Pancreas (tissue), 10 donors: ENCODE measurements at places on chromosomes 7 and 10.

- DNase-seq = peak; percentile 57
These were observed 977 bp downstream of the CACNB2 start for GRCh38 chr10:18140957-18141845.

- DNase-seq = no peak
These were observed 332.1 kb upstream of the CELF2 start for GRCh38 chr10:10685566-10685965.

- no peak for DNase-seq
These were observed 6.0 kb downstream of the ALOX5 start for GRCh38 chr10:45379891-45380540.

DNA sequence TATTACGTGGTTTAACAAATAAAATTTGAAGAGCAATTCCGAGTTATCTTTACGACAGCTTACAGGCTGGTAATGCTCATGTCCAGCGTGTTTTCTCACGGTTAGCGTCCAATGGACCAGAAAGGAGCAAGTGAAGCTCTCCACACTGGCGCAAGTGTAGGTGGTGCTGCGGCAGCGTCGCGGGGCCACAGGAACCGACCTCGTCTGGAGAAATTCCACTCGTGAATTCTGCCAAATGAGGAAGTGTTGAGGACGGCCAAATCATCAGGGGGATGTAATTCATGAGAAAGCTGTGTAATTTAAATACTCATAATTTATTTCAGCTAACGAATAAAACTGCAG is 350 bp upstream of the ZNF37A start:
- DNase-seq = peak; percentile 57

GRCh38 chr10:129846991-129847391 is 117.1 kb downstream of the EBF3 start:
- DNase-seq = no peak

DNA sequence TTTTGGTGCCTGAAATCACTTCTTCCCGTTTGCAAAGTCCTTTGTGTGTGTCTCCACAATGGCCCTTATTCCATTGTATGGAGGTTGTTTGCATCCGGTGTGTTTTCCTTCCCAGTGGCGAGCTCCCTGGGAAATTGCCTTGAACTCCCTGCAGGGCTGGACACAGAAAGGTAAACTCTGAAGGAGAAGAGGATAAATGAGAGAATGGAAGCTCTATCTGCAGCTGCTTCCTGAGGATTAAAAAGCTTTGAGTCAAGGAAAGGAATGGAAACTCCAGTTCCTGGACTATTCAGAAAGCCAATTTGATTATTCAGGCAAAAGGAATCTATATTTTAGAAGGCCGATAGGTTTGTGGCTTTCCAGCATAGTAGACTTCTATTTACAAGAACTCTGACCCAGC is 4.4 kb upstream of the GRK5 start:
- DNase-seq = no peak

DNA sequence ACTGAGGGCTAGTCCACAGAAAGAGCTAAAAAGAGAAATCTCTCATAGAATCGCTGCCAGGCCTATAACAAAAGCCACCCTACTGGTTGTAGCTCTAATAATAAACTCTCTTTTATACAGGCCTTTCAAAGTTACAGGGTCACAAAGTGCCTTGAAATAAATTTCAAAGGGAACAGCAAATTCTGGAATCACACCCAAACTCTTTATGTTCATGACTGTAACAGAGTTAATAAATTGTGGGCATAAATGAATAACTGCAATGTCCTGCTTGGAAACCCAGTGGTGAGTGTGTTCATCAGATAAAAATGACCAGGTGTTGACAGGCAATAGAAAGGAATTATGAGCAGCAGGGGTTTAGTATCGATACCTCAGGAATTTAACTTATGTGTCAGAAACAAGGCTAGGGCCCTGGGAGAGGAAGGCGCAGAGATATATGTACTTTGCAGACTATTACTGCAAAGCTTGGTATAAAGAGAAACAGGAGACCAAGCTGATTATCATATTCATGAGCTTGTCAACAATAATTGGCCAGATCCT is 9.3 kb downstream of the CDC14C start:
- DNase-seq = no peak

- no peak for DNase-seq
These were observed 199.3 kb downstream of the SNX10 start for GRCh38 chr7:26490640-26491624.

DNA sequence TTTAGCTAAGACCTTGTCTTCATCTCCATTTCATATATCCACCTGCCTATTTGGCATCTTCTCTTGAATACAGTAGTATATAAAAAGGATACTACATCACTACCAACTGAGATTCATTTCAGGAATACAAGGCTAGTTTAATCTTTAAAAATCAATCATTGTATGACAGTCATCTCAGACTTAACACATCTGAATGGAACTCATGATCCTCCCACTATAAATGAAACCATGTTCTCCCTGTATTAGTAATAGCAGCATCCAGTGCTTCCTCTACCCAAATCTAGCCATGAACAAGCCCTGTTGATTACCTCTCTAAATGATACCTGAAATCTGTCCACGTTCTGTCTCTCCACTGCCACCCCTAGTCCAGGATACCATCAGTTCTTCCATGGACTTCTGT is 196.2 kb downstream of the CDK14 start:
- DNase-seq = no peak

DNA sequence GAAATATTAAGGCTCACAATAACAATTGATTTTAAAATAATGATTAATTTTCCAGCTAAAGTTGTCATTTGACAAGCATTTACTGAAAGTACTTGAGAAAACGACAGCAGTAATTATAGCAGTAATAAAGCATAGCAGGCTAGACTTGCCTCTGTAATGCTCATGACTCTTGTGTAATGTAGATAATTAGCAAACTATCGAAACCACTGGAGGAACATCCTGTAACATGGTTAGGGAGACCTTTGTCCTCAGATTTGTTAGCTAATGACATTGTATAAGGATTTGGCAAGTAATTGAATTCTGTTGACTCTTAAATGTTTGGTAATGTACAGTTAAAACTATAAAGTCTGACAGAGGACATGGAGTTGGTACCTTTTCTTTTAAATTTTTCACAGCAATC is 24.8 kb downstream of the ARL4A start:
- no peak for DNase-seq

DNA sequence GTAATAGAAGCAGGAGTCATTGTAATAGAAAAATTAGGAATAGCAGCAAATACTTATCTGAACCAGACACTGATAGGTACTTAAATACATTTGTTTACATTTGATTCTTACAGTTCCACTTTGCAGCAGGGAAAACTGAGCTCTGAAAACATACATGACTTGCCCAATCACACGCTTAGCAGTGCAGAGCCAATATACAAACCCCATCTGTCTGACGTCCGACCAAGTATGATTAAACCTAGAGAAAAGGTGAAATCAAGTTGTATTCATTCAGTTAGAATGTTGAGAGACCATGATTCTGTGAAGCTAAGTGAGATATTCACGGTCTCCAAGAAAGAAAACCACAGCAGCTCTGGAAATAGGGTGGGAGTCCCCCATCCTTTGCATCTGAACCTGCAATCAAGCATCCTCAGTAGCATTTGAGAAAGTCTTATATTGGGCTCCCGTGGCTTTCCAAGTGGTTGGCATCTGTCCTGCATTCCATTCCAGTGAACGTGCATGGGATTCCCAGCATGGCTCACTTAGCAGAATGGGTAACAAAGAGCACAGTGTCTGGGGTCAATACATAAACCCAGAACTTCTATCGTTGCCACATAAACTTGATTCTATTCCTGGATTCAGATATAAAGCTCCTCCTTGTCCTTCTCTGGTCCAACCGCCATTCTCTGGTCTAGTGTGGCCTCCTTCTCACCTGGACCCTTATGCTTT is 148.7 kb upstream of the RSU1 start:
- peak; percentile 43 for DNase-seq

GRCh38 chr7:50212016-50212325 is 92.5 kb upstream of the IKZF1 start:
- no peak for DNase-seq

DNA sequence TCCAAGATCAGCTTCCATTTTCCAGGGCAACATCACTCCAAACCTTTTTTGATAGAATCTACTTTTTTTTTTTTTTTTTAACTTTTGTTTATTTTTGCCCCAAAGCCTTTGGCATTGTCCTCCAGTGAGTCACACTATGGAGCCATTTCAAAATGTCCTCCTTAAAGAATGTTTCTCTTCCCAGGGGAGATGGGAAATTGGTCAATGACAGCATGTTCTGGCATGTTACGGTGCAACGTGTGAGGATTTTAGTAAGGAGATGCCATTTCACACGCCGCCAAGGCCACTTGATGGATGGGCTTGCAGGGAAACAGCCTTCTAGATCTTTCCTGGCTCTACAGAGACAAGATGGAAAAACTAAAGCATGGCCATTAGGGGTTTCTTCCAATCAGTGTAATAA is 30.7 kb upstream of the TRIL start:
- no peak for DNase-seq

DNA sequence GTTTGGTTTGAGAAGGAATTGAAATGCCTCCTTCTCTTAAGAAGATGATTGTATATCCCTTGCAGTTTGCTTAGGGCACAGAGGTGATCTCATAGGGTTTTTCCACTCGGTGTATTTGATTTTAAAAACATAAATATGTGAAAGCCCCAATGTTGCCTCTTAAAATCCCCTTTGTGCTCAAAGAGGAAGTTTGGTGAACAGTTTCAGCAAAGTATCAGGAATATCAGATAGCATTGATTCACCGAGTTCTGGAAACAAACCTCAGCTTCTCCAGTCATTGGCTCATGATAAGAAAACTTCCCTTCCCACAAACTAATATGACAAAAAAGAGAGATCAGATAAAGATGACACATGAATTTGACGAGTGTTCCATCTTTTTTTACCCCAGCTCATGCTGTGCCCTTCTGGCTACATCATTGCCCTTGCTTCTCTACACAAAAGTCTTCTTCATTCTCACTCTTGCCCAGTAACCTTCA is 20.1 kb upstream of the SMNDC1 start:
- DNase-seq = no peak

- peak; percentile 84 for DNase-seq
These were observed at the start of gene TRIL for GRCh38 chr7:28958235-28958979. TSS of gene TRIL (minus strand) at chr7:28958330. CDS start at chr7:28958046, 284 bp downstream.

DNA sequence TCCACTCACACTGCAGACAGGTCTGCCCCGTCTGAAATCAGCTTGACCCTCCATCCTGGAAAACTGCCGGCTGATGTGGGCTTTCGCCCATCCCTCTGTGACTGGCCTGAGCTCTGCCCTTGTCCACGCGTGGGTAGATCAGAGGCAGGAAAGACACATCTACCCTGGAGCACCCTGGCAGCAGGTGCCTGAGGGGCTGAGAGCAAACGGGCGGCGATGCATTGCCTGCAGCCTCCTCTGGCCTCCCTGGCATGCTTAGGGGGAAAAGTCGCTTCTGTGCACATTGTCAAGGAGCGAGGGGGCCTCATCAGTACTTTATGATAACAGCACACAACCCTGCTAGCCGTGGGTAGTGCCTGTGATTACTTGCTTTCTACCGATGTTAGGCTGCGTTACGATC is 109.4 kb downstream of the ADARB2 start:
- DNase-seq = no peak

DNA sequence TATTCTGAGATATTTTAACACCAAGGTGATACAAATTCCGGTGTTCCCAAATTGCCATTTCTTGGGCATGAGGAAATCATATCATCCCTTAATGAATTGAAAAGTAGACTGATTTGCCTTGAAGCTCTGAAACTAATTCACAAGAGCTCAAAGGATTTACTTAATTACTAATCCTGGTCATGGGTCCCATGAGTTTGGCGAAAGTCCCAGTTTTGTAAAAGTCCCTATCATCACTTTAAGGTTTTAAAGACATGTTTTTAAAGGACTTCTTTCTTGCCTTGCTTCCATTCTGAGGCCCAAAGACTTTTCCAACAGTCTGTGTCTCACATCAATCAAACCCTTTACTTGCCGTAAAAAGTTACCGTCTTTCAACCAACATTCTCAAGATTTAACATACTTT is 377.9 kb downstream of the DNAJB9 start:
- no peak for DNase-seq

DNA sequence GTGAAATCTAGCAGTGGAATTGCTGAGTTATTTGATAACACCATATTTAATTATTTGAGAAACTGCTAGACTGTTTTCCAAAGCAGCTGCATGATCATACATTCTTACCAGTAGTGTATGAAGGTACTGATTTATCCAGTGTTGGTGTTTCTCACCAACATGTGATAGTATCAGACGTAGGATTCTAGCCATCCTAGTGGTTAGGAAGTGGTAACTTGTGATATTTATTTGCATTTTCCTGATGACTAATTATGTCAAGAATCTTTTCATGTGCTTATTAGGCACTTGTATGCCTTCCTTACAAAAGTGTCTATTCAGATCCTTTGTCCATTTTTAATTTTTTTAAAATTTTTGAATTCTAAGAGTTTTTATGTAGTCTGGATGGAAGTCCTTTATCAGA is 54.2 kb upstream of the PLXDC2 start:
- DNase-seq = no peak

- no peak for DNase-seq
These were observed 33.4 kb upstream of the ADRB1 start for GRCh38 chr10:114010316-114010715.

GRCh38 chr10:11713186-11713743 is 28.9 kb upstream of the ECHDC3 start:
- DNase-seq = peak; percentile 16

DNA sequence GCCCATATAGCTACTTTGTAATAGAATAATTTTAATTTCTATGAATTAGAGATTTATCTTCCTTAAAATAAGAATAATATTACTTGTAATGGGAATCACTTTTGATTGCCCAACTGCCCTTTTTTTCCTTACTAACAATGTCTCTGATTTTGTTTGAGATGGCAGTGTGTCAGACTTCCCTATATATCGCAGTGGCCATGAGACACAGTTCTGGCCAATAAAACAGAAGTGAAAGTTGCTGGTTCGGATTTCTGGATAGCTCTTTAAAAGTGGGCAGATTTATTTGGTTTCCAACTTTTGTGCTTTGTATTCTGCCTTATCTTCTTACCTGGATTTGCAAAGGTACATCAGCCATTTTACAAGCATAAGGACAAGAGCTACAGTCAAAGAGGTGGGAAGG is 170.2 kb downstream of the PPP1R17 start:
- no peak for DNase-seq

- no peak for DNase-seq
These were observed 181.8 kb upstream of the MDFIC start for GRCh38 chr7:114740095-114740494.

DNA sequence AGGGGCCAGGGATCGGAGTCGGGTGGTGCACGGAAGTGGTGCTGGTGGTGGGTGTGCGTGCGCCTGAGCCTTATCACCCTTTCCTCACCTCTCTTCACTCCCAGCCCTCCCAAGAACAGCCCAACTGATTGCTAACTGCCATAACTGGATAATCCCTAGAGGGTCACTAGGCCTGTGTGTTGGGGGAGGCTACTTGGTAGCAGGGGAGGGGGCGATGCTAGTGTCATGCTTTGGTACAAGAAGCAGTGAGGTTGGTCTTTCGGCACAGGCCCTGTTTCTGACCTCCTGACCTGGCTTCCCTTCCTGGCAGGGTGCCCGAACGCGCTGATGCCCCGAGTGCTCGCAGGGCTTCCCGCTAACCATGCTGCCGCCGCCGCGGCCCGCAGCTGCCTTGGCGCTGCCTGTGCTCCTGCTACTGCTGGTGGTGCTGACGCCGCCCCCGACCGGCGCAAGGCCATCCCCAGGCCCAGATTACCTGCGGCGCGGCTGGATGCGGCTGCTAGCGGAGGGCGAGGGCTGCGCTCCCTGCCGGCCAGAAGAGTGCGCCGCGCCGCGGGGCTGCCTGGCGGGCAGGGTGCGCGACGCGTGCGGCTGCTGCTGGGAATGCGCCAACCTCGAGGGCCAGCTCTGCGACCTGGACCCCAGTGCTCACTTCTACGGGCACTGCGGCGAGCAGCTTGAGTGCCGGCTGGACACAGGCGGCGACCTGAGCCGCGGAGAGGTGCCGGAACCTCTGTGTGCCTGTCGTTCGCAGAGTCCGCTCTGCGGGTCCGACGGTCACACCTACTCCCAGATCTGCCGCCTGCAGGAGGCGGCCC is 652 bp downstream of the KAZALD1 start:
- peak; percentile 49 for DNase-seq
